ENCODE measurements at places on chromosomes 16 and 17. TPM values are rescaled to one million over a fixed set of nuclear protein-coding genes. Genes with fewer than 3 reads are reported as not detected.

- DNase-seq: no peak
Observed at GRCh38 chr17:71098071-71098470, 928.7 kb downstream of the KCNJ2 start.

DNA sequence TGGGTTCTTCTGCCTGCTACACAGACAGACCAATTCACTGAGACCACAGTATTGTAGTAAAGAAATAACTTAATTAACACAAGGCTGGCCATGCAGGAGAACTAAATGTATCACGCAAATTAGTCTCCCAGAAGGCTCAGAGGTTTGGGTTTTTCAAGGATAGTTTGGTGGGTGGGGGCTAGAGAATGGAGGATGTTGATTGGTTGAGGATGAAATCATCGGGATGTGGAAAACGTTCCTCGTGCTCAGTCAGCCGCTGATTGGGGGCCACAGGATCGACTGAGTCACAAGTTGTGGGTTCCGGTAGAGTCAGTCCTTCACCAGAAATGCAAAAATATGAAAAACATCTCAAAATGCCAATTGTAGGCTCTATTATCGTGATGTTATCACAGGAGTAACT, 18.7 kb downstream of the RHOT1 start:
- no peak for DNase-seq

The TUBB3 gene
- total RNA-seq: 3.4 TPM

- no peak for DNase-seq
Observed at GRCh38 chr17:79203657-79204056, 129.0 kb downstream of the ENGASE start.

GRCh38 chr16:25691519-25692091, at the start of gene HS3ST4:
Gene HS3ST4 (plus strand): TSS chr16:25691959.
- DNase-seq: no peak

- DNase-seq: no peak
Observed at GRCh38 chr17:8949061-8949661, 16.3 kb downstream of the PIK3R5 start.

The TBC1D16 gene
- total RNA-seq: 3.7 TPM

DNA sequence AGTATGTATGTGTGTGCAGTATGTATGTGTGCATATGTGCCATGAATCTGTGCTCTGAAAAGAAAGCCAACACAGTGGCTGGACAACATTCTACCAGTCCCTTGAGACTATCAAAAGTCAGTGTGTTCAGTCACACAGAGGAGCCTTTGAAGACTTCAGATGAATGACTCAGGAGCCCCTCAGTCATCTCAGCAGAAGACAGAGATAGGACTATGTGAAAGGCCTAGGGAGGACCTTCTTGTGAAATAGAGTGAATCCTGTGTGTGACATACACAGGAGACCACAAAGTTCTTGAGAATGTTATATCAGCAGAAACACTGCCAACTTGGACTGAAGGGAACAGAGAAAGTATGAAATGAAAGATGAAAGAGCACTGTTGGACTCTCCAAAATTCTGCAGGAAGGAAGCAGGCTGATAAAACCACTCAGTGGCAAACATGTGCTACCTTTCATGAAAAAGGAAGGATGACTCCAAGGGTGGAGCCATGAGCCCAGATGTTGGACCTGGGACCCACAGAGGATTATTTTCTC, 108.4 kb downstream of the METRNL start:
- DNase-seq: no peak

DNA sequence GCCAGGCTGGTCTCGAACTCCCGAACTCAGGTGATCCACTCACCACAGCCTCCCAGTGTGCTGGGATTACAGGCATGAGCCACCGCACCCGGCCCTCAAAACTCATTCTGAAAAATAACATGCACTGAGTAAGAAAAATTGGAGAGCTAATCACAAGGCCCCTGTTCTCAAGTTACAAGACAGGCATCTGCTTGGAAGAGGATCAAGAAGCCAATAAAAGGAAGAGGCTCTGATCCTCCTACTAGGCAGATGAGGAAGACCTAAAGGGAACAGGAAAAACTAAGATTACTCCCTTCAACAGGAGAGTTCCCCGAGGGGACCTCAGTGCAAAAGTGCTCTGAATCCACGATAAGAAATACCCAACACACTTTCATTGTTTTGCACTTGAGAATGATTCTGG, 18.4 kb downstream of the BLMH start:
- no peak for DNase-seq
